Psoas muscle (tissue), 8 donors: ENCODE measurements at places on chromosomes 7 and 10. TPM values are rescaled to one million over a fixed set of nuclear protein-coding genes. Genes with fewer than 3 reads are reported as not detected.

Gene FFAR4
- total RNA-seq, result not detected

Gene DNTT
- total RNA-seq, result not detected

Gene GALNT17
- total RNA-seq, result 2.2 TPM

Gene NEUROD6
- not detected for total RNA-seq

Gene HOXA5
- 6.6 TPM for total RNA-seq

Gene RGR
- total RNA-seq, result not detected

Gene SPDYE18
- not detected for total RNA-seq

Gene TMEM213
- total RNA-seq, result not detected

Gene ZNF239
- 5.3 TPM for total RNA-seq

Gene FHIP2A
- total RNA-seq, result 29.2 TPM

Gene NACAD
- total RNA-seq, result 1.1 TPM

Gene DPYSL4
- total RNA-seq, result 1.4 TPM

Gene GPR85
- total RNA-seq, result 0.19 TPM

Gene CTTNBP2
- total RNA-seq, result 0.34 TPM

Gene SP8
- not detected for total RNA-seq

Gene LMOD2
- total RNA-seq, result 1,114 TPM

Gene ATP6V1F
- 103 TPM for total RNA-seq

Gene MCM10
- 0.10 TPM for total RNA-seq

Gene EBF3
- total RNA-seq, result 6.6 TPM

Gene UCN3
- total RNA-seq, result not detected

Gene TRIM73
- total RNA-seq, result 0.92 TPM

Gene SLC26A5
- total RNA-seq, result not detected

Gene RNLS
- 3.6 TPM for total RNA-seq

Gene GPRIN2
- total RNA-seq, result not detected

Gene SUFU
- total RNA-seq, result 6.8 TPM

Gene AGR3
- not detected for total RNA-seq

Gene OR6V1
- total RNA-seq, result not detected

Gene UCMA
- total RNA-seq, result not detected

Gene HOXA3
- total RNA-seq, result 5.6 TPM

Gene FBXL13
- 0.42 TPM for total RNA-seq

Gene CLEC2L
- 0.82 TPM for total RNA-seq

Gene PNLIPRP1
- not detected for total RNA-seq

Gene SPDYE1
- not detected for total RNA-seq

Gene METTL2B
- 22.8 TPM for total RNA-seq

Gene FAS
- 1.6 TPM for total RNA-seq
